Pancreas (tissue), 10 donors: ENCODE measurements at places on chromosomes 6 and 20. TPM values are rescaled to one million over a fixed set of nuclear protein-coding genes. Genes with fewer than 3 reads are reported as not detected.

ID1 gene
- total RNA-seq, result 9.5 TPM

MLN gene
- total RNA-seq, result not detected

MYH7B gene
- 0.38 TPM for total RNA-seq

CALHM6 gene
- total RNA-seq, result 0.79 TPM

HLA-DQA1 gene
- 66.1 TPM for total RNA-seq

CENPB gene
- total RNA-seq, result 41.8 TPM

DNA sequence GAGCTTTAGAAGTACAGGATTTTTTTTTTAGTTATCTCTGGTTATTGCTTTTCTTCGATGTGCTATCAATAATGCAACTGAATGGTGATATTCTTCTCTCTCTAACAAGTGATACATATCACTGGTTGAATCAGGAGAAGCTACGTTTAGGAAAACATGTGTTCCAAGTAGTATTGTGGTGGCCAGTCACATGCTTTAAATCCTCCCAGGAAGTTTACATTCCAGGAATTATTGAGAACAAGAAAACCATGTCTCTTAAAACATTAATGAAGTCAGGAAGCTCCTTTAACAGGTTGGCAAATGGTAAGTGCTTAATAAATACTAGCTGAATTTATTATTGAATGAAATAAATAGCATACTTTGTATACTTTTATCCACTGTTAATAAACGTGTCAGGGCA lies 371.1 kb downstream of the BCKDHB start:
- no peak for DNase-seq

GRCh38 chr20:24160563-24161281 lies 172.1 kb upstream of the GGTLC1 start:
- DNase-seq, result peak; percentile 68

DNA sequence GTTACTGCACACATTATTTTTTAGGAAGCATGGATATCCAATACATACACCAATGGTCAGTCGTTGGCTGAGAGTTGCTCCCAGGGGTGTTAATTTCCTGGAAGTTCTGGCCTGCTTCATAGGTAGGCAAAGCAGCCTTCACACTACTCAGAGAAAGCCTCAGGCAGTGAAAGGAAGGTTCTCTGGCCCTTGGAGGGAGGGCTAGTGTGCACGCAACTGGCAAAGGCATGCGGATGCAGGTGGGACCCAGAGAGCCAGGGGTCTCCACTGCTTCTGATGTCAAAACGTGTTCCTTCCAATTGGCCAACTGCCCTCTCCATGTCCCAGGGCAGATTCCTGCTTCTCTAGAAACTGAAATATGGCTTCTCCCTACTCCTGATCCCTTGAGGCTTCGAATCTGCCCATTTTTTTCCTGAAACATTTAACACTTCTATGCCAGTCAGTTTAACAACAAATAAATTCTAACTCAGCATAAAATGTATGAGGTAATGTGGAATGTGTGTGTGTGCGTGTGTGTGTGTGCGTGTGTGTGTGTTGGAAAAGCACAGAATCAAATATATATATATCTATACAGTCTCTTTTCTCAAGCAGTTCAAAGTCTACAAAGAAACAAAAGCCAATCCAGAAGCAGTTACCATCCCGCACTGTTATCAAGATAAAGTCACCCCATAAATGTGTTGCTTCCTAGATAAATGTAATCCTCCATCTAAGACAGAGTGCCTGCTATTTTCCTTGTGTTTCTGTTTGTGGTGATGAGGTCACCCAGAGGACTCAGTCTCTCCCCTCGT lies 94.0 kb upstream of the HIVEP1 start:
- no peak for DNase-seq

DNA sequence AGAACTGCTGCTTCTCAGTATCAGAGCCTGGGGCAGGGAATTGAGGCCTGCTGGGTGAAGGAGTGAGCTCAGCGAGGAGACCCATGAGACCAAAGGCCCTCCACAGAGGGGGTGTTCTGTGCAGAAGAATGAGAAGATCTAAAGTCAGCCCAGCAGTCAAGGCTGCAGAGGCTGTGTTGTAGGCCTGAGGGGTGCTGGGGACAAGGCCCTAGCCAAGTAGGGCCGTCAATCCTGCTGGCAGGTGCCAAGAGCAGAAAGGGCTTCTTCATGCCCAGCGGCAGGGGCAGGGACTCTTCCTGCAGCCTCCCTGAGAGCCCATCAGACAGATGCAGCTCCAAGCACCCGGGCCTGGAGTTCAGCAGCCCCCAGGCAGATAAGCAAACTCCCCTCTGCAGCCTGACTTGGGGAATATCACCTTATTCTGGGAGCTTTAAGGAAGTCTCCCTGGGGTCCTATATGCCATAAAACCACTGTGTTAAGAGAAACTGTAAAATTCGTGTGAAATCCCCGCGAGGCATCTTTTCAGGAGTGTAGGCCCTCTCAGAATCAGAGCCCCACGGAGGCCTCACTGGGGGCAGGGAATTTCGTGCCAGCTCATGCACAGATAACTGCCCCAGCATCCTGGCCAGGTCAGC lies 9.0 kb downstream of the CCDC167 start:
- peak; percentile 32 for DNase-seq

GRCh38 chr6:149055195-149055899 lies 262.2 kb upstream of the TAB2 start:
- DNase-seq, result no peak

- no peak for DNase-seq
Measured at GRCh38 chr6:225907-226306, 66.4 kb upstream of the DUSP22 start.

DNA sequence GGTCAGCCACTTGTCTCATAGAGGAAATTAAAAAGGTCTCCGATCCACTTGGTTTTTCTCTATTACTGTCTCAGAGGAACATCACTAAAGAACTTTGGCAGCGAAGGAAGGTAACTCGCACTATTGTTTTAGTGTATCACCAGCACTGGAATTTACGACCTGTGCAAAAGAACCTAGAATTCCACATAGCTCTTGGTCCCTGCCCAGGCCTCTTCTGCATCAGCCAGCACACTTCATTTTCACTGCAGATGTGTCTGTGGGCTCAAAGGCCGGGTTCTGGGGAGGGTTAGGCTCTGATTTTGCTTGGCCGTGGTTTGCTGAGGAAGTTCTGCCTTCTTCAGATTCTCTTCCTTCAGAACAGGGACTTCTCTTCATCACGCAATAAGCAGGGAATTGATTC lies 102.8 kb upstream of the TMEM181 start:
- no peak for DNase-seq

- DNase-seq, result no peak
Measured at GRCh38 chr20:37316116-37316774, 26.8 kb downstream of the MANBAL start.

DNA sequence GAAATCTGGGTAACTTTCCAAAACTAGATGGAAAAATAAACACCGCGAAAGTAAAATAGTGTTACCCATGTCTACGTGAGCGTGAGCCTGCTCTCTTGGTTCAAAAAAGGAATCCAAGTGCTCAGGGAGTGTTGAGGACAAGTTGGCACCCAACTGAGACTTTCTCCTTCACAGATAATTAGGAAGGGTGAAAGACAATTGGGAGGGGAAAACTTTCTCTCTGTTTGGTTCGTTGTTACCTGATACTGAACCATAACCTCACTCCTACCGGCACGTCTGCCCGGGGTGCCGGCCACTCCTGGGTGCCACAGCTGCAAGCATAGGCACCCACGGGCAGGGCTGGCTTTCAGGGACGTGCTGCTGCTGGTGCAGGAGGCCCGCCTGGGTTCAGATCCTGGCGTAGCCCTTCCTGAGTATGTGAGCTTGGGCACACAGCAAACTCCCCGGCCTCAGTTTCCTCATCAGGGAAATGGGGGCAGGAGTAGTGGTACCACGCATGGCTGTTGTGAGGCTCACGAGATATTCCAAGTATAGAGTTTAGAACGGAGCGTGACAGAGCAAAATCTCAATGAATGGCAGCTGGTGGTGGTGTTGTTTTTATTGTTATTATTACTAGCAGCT lies 38.2 kb upstream of the PMEPA1 start:
- no peak for DNase-seq

DNA sequence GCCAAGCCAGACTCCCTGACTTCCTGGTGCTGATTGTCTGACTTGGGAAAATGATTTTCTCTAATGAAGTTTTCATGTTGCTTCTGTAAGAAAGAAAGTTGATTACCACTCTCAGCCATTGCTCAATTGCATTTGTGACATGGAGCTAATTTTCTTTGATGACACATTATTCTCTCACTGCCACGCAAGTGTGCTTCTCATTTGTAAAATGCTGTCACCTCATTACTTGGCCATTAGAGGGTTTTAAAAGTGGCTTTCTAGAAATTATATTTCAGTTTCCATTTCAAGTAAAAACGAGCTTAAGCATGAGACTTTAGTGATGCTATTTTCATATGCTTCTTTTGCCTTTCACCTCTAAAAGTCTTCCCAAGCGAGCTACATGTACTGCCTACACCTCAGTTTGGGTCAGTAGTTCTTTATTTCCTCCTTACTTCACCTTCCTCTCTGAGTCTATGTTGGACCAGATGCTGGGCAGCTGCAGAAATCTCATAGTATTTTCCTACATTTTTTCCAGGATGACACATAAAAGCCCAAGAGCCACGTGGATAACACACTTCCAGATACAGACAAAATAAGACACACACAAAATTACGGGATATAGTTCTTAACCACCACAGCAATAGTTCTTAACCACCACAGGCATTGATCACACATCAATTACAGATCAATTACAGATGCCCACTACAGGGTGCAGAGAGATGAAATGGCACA lies 6.3 kb upstream of the FAM210B start:
- DNase-seq, result no peak

DNA sequence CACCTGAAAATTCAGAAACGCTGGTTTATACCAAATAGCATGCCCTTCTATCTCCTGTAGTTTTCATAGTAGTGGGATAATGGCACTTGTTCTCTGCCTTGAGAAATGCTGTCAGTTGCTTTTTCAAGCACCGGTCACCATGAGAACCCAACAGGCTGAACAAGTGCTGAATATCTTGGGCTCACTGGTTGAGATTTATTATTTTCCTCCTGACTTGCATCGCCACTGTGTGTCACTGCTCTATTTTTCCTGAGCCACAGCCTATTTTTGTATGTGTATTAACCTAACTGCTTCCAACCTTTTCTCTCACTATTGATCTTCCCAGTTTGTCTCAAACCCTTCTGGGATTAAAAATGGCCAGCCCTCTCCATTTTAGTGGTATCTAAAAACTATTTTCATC lies 71.9 kb downstream of the OPN5 start:
- DNase-seq, result no peak

- DNase-seq, result peak; percentile 52
Measured at GRCh38 chr6:113632220-113632864, 224.8 kb upstream of the MARCKS start.

- no peak for DNase-seq
Measured at GRCh38 chr20:6588296-6588695, 179.2 kb upstream of the BMP2 start.

DNA sequence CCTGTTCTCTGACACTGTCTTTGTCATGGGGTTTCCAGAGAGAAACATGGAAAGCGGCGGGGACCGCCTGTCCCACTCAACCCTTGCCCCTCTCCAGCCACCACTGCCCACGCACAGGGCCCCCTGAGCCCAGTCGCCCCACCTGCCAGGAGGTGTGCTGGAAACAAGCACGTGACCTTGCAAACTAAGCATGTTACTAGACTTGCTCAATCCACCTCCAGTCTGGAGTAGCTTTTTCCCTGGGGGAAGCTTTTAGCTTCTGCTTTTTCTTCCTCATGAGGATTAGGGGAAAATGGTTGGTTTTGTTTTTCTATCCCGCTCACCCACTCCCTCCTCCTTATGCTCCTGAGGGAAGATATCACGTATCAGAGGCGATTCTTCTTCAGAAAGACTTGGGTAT lies 105.7 kb downstream of the PLEKHG1 start:
- DNase-seq, result no peak

- no peak for DNase-seq
Measured at GRCh38 chr20:64283646-64284045, 28.1 kb downstream of the PCMTD2 start.

GRCh38 chr6:157019115-157019641 lies 242.0 kb downstream of the ARID1B start:
- DNase-seq, result no peak

- DNase-seq, result no peak
Measured at GRCh38 chr6:143961886-143962878, 45.9 kb downstream of the PLAGL1 start.

GRCh38 chr20:23325107-23325506 lies 25.5 kb upstream of the NXT1 start:
- DNase-seq, result no peak

GRCh38 chr6:107318100-107318736 lies 141.1 kb downstream of the PDSS2 start:
- DNase-seq, result peak; percentile 55

DNA sequence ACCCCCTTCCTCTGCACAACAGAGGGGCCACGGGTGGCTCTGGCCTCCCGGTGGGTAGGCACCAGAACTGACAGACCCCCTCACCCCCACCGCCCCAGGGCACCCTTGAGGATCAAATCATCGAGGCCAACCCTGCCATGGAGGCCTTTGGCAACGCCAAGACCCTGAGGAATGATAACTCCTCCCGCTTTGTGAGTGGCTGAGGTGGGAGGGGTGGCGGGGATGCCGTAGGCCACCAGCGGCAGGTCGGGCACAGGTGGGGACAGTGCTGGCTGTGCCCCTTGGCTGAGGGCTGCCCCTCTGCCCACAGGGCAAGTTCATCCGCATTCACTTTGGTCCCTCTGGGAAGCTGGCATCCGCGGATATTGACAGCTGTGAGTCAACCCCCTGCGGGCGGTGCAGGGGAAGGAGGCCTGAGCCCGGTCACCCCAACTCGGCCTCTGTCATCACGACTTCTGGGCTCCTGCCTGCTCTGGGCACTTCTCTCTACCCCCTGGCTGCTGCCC lies 29.1 kb downstream of the MYH7B start:
- no peak for DNase-seq

DNA sequence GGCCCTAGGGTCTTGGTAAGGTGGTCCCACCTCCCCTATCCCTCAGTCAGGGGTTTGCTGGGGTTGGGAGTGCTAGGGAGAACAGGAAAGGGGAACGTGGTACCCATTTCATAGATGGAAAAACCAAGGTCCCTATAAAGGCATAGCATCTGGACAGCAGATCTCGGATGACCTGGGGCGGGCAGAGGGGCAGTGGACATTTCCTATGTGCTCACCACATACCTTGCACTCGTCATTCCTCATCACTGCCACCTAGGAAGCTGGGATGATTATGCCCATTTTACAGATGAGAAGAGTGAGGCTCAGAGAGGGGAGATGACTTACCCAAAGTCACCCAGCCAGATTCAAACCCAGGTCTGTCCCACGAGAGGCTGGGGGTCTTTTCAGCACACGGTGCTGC lies 12.1 kb downstream of the MYLK2 start:
- DNase-seq, result no peak

- DNase-seq, result no peak
Measured at GRCh38 chr6:11586536-11586935, 49.0 kb downstream of the TMEM170B start.

DNA sequence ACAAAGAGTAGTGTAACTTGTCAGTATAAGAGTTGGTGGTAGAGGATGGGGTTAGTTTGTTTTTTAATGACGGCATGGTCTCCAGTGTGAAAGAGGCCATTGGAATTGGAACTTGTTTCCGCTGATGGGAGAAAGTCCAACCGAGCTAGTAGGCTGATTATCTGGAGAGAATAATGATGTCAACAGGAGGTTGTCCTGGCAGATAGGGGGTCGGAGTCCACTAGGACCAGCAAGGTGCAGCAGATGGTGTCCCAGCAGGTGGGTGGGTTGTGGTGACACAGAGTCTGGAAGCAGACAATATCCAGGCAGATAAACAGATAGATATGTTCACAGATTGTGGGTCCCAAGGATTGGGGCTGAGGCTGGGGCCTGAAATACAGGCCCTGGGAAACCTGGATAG lies 35.1 kb downstream of the PKIB start:
- no peak for DNase-seq

- DNase-seq, result no peak
Measured at GRCh38 chr6:15429141-15430110, 183.6 kb downstream of the JARID2 start.

- DNase-seq, result no peak
Measured at GRCh38 chr6:143999406-143999805, 8.7 kb downstream of the PLAGL1 start.
